ENCODE measurements at places on chromosomes 7 and 10.

DNA sequence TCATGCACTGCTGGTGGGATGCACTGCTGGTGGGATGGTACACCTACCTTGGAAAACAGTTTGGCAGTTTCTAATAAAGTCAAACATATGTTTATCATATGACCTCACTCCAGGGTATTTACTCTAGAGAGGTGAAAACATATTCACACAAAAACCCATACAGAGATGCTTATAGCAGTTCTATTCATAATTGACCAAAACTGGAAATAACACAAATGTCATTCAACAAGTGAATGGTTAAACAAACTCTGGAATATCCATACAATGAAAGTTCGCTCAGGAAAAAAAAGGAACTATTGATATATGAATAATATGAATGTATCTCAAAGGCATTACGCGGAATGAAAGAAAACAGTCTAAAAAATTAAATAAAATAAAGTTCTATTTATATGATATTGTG is 19.5 kb downstream of the CCDC71L start:
- no peak for DNase-seq

- no peak for DNase-seq
Observed at GRCh38 chr7:28891192-28891875, 66.8 kb downstream of the TRIL start.

- no peak for DNase-seq
Observed at GRCh38 chr10:131871673-131872005, 29.2 kb upstream of the PPP2R2D start.

GRCh38 chr10:133347710-133348517 is 741 bp downstream of the PRAP1 start:
- DNase-seq, result no peak

Data from activated CD4-positive, alpha-beta T cell treated with anti-CD3 and anti-CD28 coated beads, Interleukin-2, amount 50 U/mL, for 24 hours (primary cell).